ENCODE measurements at places on chromosomes 16 and 17.

- no peak for DNase-seq
Measured at GRCh38 chr17:57370037-57370581, 113.8 kb downstream of the MSI2 start.

DNA sequence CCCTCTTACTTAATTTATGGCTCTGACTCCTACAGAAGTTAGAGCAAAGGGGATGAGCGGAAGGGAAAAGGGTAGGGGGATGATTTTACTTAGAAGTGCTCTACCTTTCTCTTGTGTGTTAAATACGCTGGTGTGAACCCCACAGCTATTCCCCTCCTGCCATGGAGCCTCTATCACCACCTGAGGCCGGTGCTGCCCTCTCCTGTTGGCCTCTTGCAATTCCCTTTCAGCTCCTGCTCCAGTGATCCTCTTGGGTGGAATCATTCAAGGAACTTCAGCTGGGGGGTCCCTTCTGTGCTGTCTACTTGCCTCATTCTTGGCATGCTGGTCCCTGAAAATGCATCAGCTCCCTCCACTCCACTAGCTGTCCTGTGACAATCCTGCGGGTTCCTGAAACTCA, 41.8 kb upstream of the CDH8 start:
- no peak for DNase-seq

- no peak for DNase-seq
Measured at GRCh38 chr17:19418251-19418992, 7.4 kb downstream of the RNF112 start.

GRCh38 chr17:67245694-67246402, 852 bp upstream of the HELZ start:
- DNase-seq = peak; percentile 53

DNA sequence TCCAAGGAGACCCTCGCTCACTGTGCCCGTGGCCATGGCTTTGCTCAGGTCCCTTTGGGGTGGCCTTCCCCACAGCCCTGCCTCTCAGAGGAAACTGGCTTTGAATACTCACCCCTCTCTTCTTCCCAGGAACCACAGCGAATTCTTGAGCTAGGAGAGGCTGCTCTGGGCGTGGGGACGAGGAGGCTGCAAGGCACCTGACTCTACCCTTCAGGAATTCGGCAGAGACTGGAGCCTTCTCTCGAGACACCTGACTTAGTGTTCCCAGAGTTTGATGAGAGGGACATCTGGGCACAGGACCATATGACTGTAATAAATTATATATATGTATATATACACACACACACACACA, 6.2 kb downstream of the LLGL2 start:
- DNase-seq = no peak

DNA sequence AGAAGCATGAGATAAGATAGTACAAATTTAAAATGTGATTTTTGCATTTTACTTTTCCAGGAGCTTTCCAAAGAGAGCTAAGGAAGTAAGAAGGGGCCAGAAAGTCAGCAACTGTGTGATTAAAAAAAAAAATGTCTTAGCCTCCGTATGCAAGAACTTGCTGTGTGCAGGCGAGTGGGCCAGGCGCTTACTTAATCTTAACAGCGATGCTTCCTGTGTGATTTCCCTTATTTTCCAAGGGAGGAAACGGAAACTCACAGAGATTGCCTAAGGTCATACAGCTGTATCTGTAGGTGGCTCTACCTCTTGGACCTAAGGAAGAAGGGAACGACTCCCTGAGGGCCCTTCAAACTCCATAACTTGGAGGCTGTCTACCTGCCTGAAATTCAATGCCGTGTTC, 11.1 kb downstream of the HS3ST3B1 start:
- no peak for DNase-seq

DNA sequence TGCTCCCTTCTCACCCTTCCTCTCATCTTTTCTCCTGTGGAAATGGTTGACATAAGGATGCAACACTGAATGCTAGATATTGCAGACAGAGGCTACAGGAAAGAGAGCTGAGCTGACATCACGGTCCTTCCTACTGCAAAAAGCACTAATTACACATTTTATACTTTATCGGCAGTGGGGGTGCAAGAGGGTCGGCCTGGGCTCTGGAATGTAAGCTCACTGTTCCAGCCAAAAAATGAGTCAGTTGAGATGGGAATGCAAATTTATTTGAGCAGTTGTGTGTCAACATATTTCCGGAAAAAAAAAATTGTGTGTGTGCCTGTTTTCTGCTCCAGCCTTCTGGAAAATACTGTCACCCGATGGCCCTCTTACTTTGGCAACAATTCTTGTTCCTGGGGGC, 14.1 kb upstream of the MRTFB start:
- DNase-seq = no peak

GRCh38 chr16:64225036-64225435, 896.8 kb downstream of the CDH11 start:
- no peak for DNase-seq

DNA sequence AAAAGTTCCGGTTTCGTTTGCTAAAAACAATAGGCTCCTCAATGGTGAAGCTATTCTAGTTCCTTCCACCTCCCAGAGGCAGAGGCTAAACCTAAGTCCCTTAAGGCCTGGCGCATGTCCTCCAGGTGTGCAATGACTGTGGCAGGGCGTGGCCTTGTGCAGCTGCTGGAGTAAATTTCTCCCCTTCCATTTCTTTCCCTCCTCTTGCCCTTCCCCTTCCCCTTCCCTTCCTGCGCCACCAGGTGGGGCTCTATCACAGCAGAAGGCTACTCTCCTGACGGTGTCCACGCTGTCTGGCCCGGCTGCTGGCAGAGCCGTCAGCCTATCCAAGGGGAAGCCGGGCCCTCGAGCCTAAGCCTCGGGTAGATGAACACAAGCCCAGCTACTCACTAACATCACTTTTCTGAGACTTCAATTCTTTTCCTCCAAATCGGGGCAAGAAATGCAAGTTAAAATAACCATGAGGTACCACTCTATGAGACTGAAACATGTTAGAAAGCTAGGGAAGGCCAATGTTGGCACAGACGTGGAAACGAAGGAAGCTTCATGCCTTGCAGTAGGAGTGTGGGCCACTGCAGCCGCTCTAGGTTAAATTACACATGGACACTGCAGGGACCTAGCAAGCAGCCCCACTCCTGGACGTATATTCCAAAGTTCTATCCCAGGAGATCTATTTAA, 34.4 kb downstream of the C16orf78 start:
- DNase-seq = peak; percentile 9

GRCh38 chr17:57120814-57121213, 35.8 kb downstream of the AKAP1 start:
- no peak for DNase-seq

- no peak for DNase-seq
Measured at GRCh38 chr16:49712542-49712941, 143.4 kb downstream of the ZNF423 start.

GRCh38 chr17:42050393-42051012, at the start of gene C17orf113:
TSS of gene C17orf113 (minus strand) at chr17:42050601. CDS start at chr17:42043376, 7,225 bp downstream.
- peak; percentile 13 for DNase-seq

All from T-helper 22 cell (primary cell).